Stimulated activated CD8-positive, alpha-beta memory T cell treated with anti-CD3 and anti-CD28 coated beads, Interleukin-15, amount 100 ng/mL, for 4 hours (primary cell): ENCODE measurements at places on chromosomes 2 and 18.

DNA sequence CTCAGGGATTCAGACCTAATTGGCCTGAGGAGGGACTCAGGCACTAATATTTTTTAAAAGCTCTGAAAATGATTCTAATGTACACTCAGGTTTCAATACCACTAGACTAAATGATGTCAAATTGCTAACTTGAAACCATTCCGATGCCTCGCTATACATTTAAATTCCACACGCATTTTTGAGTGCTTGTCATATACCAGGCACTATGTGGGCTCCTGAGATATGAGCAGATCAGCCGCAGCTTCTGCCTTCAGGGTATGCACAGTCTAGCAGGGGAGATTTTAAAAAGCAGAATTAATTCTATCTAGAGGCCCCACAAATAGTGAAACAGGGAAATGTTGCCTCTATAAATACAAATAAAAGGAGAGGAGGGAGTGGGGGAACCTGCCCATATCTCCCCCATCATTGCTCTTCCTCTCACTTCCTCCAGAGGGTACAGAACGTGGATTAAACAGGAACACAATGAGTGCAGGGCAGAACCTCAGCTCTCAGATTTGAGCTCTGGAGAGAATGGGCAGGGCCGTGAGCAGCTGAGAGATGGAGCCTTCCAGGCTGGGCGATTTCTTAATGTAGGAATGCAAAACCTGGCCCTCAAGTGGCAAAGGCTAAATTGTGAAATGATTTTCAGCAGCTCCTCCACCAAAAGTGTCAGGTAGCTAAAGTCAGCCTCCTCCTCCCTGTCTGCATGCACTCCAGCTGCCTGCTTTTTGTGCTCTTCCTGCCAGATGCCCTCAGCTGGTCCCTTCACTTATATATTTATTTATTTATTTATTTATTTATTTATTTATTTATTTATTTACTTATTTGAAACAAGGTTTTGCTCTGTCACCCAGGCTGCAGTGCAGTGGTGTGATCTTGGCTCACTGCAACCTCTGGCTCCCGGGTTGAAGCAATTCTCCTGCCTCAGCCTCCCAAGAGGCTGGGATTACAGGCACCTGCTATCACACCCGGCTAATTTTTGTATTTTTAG lies 24.6 kb upstream of the LBH start:
- DNase-seq: no peak

GRCh38 chr2:200373231-200373630 lies 66.7 kb downstream of the SPATS2L start:
- DNase-seq: no peak

DNA sequence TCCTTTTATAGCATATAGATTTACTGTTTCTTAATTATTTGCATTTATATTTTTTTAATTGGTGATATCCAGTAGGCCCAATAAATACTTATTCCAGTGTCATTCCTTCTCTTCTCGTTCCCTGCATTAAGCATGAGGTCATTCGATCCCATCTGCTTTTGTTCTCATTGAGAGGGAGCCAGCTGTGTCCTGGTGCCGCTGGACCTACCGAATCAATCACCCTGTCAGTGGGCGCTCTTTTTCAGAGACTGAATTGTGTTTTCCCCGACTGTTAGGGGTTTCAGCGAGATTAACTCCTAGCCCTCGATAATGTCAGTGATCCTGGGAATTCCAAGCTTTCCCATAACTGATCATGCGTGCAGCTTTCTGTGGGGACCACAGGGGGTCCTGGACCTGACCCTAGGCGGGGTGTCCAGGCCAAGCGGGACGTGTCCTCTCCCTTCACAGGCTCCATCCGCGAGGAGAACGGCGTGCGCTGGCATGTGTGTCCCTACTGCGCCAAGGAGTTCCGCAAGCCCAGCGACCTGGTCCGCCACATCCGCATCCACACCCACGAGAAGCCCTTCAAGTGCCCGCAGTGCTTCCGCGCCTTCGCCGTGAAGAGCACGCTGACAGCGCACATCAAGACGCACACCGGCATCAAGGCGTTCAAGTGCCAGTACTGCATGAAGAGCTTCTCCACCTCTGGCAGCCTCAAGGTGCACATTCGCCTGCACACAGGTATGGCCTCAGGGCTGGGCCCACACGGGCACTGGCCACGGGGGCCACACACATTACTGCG lies 72.4 kb downstream of the ZNF236 start:
- no peak for DNase-seq

GRCh38 chr18:59929621-59930295 lies 30.0 kb downstream of the PMAIP1 start:
- no peak for DNase-seq
